ENCODE measurements at places on chromosomes 2 and 18. TPM values are rescaled to one million over a fixed set of nuclear protein-coding genes. Genes with fewer than 3 reads are reported as not detected.

Gene TUBB8B
- polyA plus RNA-seq, result not detected

Gene CCDC141
- polyA plus RNA-seq, result 8.3 TPM

Gene CCDC85A
- polyA plus RNA-seq, result not detected

Gene CENPA
- polyA plus RNA-seq, result 3.9 TPM

Gene LYG2
- polyA plus RNA-seq, result not detected

Gene LIMS4
- 4.6 TPM for polyA plus RNA-seq

Gene EGR4
- not detected for polyA plus RNA-seq

Gene EVX2
- not detected for polyA plus RNA-seq

Gene HOXD12
- polyA plus RNA-seq, result not detected

Gene CYS1
- not detected for polyA plus RNA-seq

Gene UCN
- polyA plus RNA-seq, result not detected

Gene CLHC1
- 2.1 TPM for polyA plus RNA-seq

Gene ANKRD30BL
- not detected for polyA plus RNA-seq

Gene LAMA1
- polyA plus RNA-seq, result not detected

Gene SKOR2
- polyA plus RNA-seq, result not detected

Gene PLEK
- 8.7 TPM for polyA plus RNA-seq

Gene RTP5
- polyA plus RNA-seq, result not detected

Gene CXCR2
- polyA plus RNA-seq, result not detected

Gene RNF125
- polyA plus RNA-seq, result 70.6 TPM

Gene STARD6
- polyA plus RNA-seq, result 1.1 TPM
